Posterior vena cava (tissue), 2 donors: ENCODE measurements at places on chromosomes 3 and 15. TPM values are rescaled to one million over a fixed set of nuclear protein-coding genes. Genes with fewer than 3 reads are reported as not detected.

- DNase-seq: no peak
Observed at GRCh38 chr3:56975567-56975966, 84.9 kb upstream of the SPATA12 start.

- no peak for DNase-seq
Observed at GRCh38 chr3:151395806-151396205, 11.3 kb upstream of the P2RY12 start.

GRCh38 chr3:156729460-156730179, 55.2 kb downstream of the TIPARP start:
- no peak for DNase-seq

- DNase-seq: no peak
Observed at GRCh38 chr3:117962750-117963149, 1071.9 kb downstream of the IGSF11 start.

DNA sequence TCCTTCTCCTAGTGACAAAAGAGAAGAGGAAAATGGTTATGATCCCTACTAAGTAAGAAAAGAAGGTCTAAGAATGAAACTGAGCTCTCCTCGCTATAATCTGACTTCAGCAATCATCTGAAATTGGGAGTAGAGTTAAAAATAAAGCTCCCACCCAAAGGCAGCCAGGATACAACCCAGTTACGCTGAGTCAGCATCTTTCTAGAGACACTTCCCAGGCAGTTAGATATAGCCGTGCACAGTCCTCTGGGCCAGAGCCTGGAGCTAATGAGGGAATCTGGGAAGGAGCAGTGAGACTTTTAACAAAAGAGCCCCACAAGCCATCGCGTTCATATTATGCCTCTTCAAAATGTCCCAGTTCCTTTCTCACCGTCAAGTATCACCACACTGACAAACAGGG, 39.1 kb upstream of the SETMAR start:
- no peak for DNase-seq

DNA sequence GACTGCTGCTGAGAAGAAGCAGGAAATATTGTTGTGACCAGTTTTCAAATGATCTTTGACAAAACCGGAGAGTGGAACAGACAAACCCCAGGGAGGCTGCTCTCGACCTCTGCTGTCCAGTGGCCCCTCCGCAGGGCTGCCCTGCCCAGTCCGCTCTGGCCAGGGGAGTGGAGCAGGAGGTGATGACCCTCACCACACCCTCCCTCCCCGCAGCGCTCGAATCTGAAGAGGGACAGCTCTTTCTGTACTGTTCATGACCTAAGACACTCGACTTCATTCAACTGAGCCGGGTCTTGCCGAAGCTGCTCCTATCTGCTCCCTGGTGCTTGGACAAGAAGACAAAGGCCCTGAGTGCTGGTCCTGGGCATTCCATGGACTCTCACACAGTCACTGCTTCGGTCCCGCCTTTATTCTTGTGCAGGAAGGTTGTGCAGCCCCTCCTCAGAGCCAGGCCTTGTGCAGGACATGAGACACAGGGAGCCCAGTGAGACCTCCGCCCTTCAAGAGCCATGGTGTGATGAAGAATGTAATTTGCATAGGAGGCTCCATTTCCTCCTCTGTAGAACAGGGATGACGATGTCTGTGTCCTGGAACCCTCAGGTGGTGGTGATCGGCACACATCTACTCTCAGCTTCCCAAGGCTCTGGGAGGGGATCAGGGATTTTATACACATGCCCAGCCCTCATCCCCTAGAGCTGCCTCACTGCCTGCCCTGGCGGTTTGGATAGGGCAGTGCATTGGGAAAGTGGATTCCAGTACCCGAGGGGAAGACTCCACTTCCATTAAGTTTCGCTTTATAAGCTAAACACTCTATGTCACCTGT, 97.1 kb upstream of the PRR20G start:
- peak; percentile 61 for DNase-seq

GRCh38 chr3:129613367-129613740, 6.9 kb upstream of the PLXND1 start:
- no peak for DNase-seq

DNA sequence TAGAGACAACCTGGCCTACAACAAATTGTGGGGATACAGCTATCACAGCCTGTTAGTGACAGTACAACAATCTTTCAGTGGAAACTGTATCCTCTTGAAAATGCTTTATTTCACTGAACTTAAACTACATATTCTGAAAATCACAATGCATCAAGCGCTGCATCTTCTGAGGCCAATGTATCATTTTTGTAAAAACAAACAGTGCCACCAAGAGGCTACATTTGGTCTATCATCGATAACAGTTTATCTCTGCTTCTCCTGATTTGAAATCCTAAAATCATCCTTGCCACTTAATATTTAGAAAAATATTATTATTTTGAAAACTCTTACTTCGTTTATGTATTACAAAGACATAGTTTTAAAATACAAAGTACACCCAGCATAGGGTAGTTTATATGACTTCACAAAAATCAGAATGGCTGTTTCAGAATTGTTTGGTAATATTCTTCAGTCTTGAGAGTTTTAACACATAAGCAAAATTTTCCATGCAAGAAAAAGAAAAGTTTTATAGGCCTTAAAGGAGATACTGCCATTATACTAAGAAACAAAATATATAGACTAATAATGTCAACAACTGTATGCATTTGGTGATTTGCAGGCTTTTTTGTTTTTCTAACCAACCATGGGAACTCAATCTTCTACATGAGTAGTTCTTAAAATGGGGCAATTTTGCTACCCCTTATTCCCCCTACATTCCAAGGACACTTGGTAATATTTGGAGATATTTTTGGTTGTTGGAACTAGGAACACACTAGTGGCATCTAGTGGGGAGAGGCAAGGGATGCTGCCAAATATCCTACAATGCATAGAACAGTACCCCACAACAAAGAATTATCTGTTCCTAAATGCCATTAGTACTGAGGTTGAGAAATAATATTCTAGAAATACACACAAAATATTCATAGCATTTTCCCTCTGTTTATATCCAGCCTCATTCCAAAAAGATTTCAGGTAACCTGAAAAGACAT, 42.3 kb downstream of the WDR72 start:
- no peak for DNase-seq

DNA sequence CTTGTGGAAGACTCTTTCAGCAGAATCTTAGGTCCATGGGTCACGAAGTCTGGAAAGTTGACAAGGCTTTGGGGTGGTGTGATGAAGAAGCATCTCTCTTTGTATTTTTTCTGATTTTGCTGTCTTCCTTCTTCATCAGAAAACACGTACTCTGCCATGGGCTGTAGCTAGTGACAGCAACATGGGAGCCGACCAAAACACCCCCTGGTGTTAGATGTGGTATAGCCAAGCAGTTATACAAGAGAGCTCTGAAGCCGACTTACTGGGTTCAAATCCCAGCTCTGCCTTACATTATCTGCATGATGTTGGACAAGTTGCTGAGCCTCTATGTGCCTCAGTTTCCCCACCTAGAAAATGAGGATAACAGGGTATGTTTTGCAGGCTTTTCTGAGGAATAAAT, 32.9 kb upstream of the LYZL4 start:
- DNase-seq: no peak

DNA sequence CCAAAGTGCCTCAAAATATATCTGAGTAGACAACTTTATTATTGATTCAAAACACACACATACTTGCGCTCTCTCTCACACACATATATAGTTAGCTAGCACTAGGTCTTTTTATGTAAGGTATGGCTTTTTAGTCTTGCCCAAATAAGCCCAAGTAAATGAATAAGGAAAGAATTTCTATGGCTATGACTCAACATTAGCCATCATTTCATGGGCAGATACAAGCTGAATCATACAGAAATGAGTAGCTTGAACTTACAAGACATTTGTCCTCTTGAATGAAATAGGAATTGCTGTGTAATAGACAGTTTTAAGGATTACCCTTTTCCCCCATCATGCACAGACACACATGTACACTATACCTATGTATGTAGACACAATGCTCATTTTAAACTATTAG, 4.9 kb downstream of the CADPS start:
- no peak for DNase-seq

DNA sequence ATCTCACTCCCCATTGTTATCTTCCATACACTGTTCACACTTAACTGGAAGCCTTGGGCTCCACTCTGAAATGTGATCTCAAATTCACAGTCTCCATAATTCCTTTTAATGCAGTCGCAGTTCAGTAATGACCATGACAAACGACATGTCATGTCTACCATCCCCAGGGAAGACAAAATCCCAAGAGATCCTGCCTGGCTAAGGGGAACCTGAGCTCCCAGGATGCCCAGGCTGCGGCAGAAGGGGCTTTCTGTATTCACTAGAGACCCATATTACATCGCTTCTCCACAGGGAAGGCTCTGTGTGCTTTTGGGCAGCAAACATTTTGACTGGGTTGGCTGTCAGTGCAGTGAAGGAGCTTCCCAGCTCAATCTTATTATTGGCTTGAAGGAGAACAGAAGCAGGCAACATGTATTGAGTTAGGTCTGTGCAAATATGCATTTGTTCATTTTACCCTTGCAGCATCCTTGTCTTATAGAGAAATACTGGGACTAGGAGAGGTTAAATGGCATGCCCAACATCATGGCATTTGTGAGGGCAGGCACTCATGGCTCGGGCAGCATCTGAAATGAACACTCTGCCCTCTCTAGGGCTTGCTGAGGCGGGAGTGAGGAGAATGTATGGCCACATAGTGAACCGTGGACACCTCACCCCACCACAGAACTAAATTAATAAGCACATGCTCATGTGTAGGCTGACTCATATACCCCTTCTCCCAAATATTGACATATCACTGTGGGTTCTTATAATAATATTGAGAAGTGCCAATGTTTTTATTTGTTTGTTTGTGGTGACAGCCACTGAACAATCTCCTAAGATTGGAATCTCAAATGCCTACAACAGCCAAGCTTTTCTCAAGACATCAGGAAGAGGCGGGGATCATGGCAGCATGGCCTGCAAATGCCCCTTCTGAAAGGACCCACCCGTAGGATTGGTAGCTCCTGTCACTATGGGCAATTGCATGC, 141.6 kb upstream of the FOXB1 start:
- DNase-seq: no peak

DNA sequence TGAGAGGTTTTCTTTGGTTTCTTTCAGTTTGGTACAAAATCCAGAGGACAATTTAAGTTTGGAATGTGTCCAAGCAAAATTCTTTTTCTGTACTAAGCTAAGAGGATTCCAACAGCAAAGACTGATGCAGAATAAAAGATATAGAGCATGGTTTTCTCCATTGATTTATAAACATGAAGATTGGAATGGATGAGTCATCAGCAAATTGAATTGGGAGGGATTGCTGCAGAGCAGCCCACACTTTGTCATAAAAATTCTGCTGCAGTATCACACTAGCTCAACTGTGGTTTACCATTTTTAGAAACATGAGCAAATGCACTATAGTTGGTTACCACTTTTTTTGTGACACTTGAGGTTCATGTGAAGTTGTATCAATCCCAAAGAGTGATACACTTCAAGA, 16.1 kb upstream of the LARP6 start:
- no peak for DNase-seq

- DNase-seq: no peak
Observed at GRCh38 chr3:160458151-160458550, 8.6 kb upstream of the TRIM59 start.

GRCh38 chr3:31544634-31545033, 11.9 kb downstream of the STT3B start:
- DNase-seq: no peak

DNA sequence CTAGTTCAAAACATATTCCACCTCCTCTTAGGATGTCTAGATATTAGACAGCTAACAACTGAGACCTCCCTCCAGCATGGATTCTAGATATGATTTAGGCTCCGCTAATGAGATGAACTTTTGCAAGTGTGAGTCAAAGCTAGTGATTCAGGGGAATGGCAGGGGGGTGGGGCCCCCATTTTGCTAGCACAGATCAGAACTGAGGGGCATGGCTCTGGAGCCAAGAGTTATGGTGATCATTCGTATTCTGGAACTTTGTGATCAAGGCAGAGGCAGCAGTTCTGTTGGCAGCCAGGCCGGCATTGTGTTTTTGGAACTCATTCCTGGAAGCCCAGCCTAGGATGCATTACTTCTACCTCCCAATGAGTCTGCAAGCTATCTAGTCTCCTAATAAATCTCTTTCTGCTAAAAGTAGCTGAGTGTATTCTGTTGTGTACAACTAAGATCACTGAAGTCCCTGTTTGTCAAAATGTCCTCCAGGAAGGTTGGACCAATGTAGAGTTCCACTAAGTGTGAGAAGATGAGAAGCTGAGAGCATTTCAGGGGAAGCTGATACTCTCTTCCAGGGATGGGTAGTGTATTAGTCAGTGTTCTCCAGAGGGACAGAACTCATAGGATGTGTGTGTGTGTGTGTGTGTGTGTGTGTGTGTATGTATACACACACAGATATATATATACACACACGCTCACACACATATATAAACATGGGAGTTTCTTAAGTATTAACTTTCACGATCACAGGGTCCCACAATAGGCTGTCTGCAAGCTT, 312.7 kb downstream of the TLE3 start:
- DNase-seq: peak; percentile 88

DNA sequence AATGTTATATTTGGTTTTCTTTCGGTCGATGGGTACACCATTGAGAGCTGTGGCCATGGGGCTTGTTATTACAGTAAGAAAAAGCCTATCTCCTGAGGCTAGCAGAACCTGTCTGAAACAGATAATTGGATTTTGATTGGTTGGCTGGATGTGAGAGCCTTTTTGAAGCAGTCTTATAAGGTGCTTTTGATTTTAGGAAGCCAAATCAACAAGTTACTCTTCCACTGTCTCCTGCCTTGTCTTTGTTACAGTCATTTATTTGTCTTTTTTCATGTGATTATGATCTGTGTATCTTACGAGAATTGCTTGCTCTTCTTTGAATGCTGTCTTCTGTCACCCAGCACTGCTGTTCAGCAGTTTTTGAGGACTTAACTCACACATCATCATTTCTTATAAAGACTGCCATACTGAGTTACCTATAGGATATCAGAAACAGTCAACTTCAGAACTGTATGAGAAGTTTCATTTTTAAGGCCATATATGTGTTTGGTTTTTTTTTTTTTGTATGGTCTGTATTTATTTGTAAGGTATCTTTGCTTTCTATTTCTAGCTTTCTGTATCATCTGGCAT, 51.1 kb downstream of the MEF2A start:
- DNase-seq: no peak

The CELSR3 gene
- 0.65 TPM for total RNA-seq

The MBNL1 gene
- 453 TPM for total RNA-seq

The CGGBP1 gene
- total RNA-seq: 58.4 TPM

The LNP1 gene
- total RNA-seq: 7.6 TPM

The TGM5 gene
- total RNA-seq: 0.56 TPM

The PLIN1 gene
- 4.6 TPM for total RNA-seq

The LRTM1 gene
- total RNA-seq: not detected

The DZIP1L gene
- total RNA-seq: 15.5 TPM

The GBE1 gene
- total RNA-seq: 39.3 TPM

The ACOX2 gene
- 20.6 TPM for total RNA-seq

The POTEB3 gene
- not detected for total RNA-seq

The HRG gene
- total RNA-seq: not detected

The ACKR4 gene
- 5.8 TPM for total RNA-seq
